ENCODE measurements at places on chromosomes 4 and X.

GRCh38 chrX:152817078-152817764, 13.3 kb downstream of the CETN2 start:
- DNase-seq = no peak

- DNase-seq = no peak
Measured at GRCh38 chr4:68002906-68003305, 39.6 kb upstream of the TMPRSS11A start.

- DNase-seq = no peak
Measured at GRCh38 chr4:87844452-87844851, 11.7 kb downstream of the MEPE start.

DNA sequence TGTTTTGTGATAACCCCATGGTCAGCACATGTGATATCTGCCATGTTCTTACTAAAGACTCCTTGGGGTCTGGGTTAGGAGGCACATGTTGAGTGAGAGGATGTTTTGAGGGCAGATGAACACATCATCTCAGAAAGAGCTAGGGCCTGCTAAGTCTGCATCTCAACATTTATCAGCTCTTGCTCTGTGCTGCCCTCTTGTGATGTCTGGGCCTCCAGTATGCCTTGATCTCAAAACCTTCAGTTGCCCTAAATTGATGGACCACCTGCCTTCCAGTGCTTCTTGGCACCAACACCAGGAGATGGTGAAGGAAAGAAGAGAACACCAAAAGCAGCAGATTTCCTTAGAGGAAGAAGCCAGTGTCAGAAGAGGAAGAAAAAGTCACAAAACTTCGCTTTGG, 22.5 kb downstream of the MID1 start:
- no peak for DNase-seq
